GOT3 (cell line): ENCODE measurements at places on chromosomes 2 and 18.

DNA sequence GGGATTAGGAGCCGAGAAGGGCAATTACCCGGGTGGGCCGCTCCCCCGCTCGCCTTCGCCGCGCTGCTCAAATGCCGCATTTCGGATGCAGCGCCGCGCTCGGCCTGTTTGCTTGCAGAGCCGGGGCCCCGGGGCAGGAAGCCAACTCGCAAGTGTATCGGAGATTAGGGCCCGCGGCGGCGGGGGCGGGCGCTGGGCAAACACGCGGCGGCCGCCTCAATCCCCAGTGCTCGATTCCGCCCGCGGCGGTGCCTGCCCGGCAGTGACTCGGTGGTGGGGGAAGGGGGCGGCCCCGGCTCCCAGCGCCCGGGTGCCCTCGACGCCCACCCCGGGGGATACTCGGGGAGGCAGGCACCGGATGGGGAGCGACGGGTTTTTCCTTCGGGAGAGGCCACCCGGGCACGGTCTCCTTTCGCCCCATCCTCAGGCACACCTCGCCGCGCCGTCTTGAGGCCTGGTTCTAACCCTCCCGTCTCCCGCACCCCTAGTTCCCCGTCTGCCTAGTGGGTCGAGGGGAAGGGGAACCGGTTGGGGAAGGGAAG lies 26.6 kb upstream of the NOTO start:
- DNase-seq, result no peak

- no peak for DNase-seq
Observed at GRCh38 chr18:23232331-23232730, 97.0 kb downstream of the CABLES1 start.

DNA sequence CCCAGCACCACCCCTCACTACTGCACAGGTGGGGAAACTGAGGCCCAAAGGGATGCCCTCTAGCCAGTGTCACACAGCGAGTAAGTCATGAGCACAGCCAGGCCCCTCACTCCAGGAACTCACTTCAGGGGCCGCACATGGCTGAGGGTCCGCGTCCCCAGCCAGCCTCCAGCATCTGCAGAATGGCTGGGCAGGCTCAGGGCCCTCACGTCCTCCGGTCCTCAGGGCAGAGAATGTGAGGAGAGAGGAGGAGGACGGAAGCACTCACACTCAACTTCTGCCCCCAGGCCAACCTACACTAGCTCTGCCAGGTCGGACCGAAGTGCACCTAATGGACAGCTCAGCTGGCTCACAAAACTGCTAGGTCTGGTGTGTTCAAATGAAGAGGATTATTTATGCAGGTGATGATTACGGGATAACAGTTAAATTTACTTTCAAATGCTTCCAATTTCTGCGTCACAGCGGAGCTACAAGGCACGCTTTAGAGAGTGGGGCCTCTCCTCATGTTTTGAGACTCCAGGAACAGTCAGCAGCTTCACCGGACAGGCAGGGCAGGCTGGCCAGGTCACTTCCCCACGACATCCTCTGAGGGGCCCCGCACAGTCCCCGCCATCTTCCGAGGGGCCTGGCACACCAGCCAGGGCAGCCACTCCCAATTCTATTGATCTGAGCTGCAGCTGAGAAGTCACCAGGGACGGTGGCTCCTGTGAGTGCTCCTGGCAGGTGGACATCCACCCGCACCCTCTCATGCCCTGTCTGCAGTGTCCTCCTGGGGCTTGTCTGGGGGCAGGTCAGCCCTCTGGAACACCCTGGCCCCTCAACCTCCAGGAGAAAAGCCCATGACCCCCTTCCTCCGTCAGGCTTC lies 26.5 kb downstream of the KIF1A start:
- DNase-seq, result no peak

- no peak for DNase-seq
Observed at GRCh38 chr2:44086629-44087028, 82.0 kb upstream of the PPM1B start.

GRCh38 chr18:37403100-37403781 lies 162.4 kb downstream of the CELF4 start:
- peak; percentile 23 for DNase-seq

DNA sequence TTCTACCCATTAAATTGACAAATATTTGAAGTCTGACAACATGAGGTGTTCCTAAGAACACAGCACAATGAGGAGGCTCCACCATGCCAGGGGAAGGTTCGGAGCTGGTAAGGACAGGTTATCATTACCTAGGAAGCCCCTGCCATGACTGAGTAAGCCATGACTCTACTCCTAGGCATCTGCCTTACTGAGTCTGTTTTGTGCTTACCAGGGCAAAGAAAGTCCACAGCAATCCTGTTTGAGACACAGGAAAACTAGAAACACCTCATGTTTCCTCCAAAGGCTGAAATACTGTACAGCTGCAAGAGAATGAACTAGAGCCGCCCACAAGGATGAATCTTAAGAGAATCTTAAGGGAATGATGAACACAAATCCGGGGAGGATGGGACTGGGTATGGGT lies 11.6 kb downstream of the TGFBRAP1 start:
- DNase-seq, result no peak

- no peak for DNase-seq
Observed at GRCh38 chr2:55269645-55269990, 587 bp upstream of the MTIF2 start.

DNA sequence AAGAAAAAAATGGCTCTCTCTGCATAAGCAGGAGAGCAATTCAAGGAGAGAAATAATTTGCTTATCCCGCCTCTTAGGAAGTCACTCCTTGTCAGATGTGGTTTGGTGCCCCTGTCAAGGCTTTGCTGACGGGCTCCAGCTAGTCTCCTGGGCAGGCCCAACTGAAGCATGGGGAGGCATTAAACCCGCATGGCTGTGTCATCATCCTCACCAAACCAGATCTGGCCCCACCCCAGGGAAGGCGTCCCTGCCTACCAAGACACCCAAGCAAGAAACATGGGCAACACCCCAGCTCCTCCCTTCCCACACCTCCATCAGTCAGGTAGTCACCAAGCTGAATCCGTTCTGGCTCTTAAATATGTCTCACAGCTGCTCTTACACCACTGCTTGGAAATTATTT lies 108.0 kb downstream of the SGPP2 start:
- no peak for DNase-seq

GRCh38 chr2:175439416-175439815 lies 257.9 kb upstream of the ATP5MC3 start:
- DNase-seq, result no peak

DNA sequence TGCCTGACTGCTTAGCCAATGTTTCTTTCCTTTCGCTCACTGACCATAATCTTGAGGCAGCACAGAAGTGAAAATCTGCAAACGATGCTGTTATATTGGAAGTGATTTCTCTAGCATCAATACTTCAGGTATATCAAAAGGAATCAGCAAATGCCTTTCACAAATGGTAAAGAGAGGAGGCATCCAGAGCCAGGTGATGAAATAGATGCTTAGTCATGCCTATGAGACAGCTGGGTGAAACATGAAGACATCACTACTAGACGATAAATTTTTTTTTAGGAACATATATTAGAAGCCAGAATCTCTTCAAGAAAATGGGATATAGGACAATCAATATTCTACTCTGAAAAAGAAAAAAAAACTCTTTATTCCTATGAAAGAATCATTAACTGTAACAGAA lies 249.2 kb upstream of the SLC39A10 start:
- DNase-seq, result no peak

DNA sequence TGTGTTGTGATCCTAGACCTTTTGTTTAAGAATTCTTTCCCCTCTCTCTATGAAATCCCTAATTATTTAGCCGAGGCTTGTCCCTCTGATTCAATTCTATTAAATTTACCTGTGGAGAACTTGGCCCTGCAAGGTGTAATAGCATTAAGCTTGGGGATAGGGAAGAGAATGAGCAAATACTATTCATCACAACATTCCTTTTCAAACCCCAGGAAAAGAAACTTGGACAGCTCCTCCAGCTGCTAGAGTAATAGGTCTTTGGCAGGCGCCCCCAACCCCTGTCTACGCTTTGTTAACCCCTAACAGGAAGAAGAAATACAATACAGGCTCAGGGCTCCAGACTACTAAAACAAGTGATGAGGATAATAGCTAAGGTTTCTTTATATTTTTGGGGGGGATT lies 957.0 kb downstream of the CPS1 start:
- no peak for DNase-seq

- DNase-seq, result no peak
Observed at GRCh38 chr2:96143848-96144480, 1.3 kb downstream of the DUSP2 start.

GRCh38 chr2:197838036-197838435 lies 33.6 kb downstream of the PLCL1 start:
- no peak for DNase-seq

DNA sequence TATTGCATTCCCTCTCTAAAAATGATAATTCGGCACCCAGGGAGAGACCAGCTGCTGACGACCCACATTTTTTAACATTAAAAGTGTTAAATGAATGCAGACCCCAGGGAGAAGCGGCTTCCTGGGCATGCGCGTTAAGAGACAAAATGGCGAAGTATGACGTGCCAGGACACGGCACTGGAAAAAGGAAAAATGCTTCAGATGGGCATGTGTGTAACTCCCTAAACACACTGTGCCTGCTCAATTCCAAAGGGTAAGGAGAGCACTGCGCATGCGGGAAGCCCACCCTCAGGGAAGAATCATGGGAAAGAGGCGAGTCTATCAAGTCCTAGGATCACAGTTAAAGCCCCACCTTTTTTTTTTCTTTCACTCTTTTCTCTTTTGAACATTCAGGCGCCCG lies 58.1 kb downstream of the CYP26B1 start:
- DNase-seq, result no peak

GRCh38 chr2:127985026-127985734 lies 42.7 kb downstream of the SAP130 start:
- DNase-seq, result no peak

- no peak for DNase-seq
Observed at GRCh38 chr18:67478249-67478648, 38.3 kb downstream of the DSEL start.

DNA sequence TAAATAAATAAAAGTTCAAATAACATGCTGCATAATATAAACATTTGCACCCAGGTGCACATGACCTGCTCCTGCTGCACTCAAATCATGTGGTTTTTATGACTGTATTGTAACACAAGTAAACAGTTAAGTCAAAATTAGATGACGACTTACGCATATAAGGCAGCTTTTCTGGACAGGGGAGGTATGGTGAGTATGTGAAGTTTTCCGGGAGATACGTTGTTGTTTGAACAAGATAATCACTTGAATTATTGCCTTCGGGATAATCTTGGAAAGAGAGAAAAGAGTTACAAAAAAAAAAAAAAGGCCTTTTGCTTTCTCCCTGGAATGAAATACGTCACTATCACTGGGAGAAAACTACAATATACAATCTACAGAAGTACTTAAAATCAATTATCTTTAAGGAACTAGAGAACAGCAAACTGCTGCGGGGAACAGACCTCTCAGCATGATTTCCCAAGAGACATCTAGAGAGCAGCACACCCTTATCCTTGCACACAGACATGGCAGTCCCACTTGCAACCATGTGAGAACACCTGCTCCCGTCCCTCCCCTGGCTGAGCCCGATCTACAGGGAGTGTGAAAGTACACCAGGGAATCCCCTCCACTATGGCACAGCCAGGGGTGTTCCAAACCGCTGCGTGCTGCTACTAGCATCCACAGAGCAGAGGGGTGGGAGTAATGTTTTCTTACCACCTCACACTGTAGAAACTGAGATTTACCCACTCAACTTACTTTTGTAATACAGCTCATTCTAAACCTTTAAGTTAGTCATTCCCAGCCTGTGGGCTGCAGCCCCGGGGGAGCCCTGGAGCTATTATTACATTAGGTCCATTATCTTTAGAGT lies 26.3 kb downstream of the B4GALT6 start:
- peak; percentile 5 for DNase-seq

- DNase-seq, result peak; percentile 1
Observed at GRCh38 chr18:9683418-9684396, 24.4 kb upstream of the RAB31 start.

GRCh38 chr2:88666576-88666975 lies 24.9 kb upstream of the RPIA start:
- DNase-seq, result no peak

DNA sequence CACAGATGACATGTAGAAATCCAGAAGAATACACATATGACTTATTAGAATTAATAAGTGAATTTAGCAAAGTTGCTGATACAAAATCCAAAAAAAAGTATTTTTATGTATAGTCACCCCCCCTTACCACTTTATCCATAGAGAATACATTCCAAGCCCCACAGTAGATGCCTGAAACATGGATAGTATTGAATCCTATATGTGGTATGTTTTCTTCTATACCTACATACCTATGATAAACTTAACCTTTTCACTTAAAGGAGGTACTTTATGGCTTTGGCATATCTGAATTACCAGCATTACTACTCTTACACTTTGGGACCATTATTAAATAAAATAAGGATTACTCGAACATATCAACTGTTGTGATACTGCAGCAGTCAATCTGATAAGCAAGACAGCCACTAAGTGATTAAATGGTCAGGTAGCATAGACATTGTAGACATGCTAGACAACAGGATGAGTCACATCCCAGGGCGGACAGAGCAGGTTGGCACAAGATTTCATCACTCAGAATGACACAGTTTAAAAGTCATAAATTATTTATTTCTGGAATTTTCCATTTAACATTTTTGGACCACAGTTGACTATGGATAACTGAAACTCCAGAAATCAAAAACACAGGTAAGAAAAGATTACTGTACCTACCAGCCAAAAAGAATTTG lies 208.2 kb upstream of the CHAC2 start:
- DNase-seq, result no peak

- peak; percentile 35 for DNase-seq
Observed at GRCh38 chr2:231680992-231681852, 27.1 kb upstream of the PTMA start.

DNA sequence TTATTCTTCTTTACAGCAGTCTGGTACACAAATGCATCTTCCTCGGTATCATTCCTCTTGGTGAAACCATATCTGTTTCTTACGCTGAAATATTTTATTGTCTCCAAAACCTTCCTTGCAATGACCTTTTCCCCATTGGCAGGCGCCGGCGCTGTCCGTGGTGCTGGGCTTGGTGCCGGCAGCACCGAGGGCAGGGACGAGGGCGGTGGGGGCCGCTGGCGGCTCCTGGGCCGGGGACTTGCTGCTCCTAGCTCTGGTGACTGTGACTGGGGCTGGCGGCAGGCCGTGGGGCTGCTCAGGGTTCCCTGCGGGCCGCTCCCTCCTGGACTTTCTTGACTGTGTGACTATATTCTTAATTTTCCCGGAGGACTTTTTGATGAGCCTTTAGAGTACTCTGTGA lies 72.5 kb downstream of the GPR39 start:
- no peak for DNase-seq

DNA sequence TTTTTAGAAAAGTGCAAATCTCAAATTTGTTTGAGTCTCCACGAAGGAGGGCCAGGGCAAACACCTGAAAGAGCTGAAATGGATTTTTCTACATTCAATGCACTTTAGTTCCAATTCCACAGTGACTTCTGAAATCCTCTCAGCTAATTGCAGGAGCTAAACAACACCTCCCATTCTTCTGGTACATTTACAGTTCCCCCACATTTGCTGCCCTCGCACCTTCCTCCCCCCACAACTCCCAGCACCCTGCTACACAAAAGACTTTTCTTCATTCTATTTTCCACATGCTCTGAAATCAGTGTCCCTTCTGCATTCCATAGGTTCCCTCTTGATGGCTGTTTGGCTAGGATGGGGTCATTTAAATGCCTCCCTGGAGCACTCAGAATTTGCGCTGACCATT lies 5.9 kb upstream of the NPAS2 start:
- DNase-seq, result no peak

GRCh38 chr18:48806551-48807261 lies 144.1 kb downstream of the SMAD7 start:
- DNase-seq, result no peak

GRCh38 chr2:69166812-69167468 lies 154.0 kb downstream of the ANTXR1 start:
- DNase-seq, result no peak
